Activated CD4-positive, CD25-positive, alpha-beta regulatory T cell (primary cell): ENCODE measurements at places on chromosomes 6 and 20.

- no peak for DNase-seq
Observed at GRCh38 chr6:138290423-138290962, 72.2 kb upstream of the PBOV1 start.

- DNase-seq: no peak
Observed at GRCh38 chr6:17466147-17466546, 72.8 kb downstream of the CAP2 start.

DNA sequence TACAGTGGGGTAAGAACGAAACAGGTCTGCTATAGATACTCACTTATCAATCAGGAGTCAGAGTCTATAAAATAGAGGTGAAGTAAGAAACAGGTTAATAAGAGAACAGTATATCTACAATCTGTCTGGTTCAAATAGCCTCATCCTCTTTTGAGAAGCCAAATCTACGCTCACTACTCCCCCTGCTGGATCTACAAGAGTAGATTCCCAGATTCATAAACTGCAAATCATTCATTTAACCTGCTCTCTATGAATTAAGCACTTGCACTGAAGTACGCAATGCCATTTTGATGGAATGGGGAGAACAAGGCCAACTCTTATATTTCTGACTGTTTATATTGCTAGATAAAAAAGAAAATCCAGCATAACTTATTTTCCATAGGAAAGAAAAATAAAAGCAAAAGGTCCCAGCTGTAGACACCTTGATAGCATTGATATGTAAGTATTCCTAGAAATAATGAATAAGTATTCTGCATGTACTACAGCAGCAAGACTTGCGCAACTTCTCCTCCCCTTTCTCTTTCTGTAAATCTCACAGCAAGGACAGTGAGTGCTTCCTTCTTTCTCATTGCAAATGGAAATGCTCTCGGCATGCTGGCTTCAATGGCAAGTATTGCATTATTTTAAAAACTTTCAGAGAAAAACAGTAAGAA is 92.3 kb downstream of the RFX6 start:
- no peak for DNase-seq

DNA sequence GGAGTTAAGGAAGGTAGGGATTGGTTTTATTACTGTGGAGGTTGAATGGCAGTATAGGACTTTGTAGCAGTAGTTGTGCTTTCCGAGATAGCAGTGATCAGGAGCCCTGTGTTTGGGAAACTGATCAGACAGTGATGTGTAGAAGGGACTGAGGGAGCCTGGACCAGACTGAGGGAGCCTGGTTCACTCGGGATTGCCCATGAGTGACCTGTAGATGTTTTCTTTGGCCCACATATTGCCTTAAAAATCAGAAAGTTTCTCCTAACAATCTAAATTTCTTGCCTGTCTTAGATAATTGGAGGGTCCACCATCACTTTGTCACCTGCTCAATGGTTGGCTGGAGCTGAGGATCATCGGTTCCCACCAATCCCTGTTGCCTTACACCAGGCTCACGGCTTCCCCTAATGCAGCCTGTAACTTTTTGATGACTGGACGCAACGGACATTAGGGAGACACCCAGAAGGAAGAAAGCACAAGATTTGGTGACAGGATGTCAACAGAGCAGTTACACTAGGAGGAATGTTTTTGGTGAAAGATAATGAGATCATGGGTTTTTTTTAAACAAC is 1.1 kb downstream of the CDS2 start:
- no peak for DNase-seq

DNA sequence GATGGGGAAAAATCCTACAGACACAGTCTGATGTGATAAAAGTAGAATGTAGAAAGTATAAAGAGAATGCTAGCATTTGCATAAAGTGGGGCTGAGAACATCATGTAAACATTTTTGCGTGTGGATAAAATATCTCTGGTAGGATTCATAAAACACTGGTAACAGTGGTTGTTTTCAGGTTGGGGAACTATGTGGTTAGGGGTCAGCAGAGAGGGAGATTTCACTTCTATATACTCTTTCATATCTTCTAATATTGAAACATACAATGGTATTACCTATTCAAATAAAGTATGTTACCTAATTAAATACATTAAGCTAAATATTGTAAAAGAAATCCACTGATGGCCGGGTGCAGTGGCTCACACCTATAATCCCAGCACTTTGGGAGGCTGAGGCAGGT is 96.2 kb upstream of the CCDC167 start:
- DNase-seq: no peak

- DNase-seq: no peak
Observed at GRCh38 chr6:161111261-161111660, 119.7 kb downstream of the MAP3K4 start.

GRCh38 chr6:100633096-100633777 is 168.5 kb upstream of the SIM1 start:
- DNase-seq: no peak

- no peak for DNase-seq
Observed at GRCh38 chr6:56484669-56485068, 158.0 kb downstream of the DST start.

DNA sequence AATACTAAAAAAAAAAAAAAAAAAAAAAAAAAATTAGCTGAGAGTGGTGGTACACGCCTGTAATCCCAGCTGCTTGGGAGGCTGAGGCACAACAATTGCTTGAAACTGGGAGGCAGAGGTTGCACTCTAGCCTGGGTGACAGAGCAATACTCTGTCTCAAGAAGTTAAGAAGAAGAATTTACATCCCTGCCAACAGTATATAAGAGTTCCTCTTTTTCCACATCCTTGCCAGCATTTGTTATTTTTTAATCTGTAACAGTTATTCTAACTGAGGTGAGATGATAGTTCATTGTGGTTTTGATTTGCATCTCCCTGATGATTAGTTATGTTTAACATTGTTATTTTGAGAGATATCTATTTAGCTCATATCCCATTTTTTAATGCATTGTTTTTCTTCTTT is 20.3 kb upstream of the DYNLRB1 start:
- DNase-seq: no peak

DNA sequence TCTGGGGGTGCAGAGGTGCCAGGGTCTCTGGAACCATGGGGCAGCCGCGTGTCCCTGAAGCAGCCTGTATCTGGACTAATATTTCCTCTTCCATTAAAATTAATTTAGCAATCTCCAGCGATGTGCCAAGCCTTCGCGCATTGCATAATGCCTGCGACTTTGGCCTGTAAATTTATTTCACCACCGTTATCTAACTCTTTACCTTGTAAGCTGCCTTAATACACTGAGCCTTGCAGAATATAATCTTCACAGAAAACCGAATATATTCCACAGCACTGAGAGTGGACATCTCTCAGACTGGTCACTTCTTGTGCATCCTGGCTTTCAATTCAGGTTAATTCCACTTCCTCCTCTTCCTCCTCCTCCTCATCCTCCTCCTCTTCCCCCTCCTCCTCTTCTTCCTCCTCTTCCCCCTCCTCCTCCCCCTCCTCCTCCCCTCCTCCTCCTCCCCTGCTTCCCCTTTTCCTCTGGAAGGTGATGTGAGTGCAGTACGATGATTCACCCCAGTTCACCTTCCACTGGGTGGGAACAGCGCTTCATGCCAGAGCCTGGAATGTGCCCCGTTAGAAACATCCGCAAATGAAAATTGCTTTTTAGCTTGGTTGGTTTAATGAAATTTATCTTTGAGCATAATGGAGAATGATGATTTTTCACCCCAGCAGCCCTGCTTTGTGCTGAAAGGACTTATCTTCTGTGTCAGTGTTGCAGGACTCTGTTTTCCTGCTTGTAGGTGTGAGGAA is 101.4 kb downstream of the CDH4 start:
- no peak for DNase-seq

- no peak for DNase-seq
Observed at GRCh38 chr6:166810864-166811263, 145.5 kb downstream of the RNASET2 start.

DNA sequence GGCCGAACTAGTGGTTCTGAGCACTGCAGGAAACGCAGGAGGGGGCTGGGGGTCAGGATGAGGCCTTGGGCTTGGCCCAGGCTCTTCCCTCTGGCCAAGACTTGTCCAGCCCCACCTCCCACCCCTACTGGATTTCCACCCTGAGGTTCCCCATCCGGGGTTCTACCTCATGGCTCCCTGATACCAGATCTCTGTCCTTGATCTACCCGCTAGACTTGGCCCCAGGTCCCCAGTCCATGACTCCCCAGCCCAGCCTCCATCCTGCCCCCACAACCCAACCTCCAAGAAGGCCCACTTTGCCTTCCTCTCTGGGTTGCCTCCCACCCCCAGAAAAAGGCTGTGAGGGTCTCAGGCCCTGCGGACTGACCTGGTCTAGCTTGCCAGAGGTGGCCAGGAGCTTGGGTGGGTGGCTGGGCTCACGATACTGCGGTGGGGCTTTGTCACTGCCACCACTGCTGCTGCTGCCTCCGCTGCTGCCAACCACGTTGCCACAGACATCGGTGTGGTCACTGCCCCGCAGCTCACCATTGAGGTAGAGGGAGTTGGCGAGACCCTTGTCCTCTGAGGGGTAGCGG is 6.8 kb upstream of the FASTKD5 start:
- DNase-seq: no peak
